ENCODE measurements at places on chromosomes 7 and 10.

DNA sequence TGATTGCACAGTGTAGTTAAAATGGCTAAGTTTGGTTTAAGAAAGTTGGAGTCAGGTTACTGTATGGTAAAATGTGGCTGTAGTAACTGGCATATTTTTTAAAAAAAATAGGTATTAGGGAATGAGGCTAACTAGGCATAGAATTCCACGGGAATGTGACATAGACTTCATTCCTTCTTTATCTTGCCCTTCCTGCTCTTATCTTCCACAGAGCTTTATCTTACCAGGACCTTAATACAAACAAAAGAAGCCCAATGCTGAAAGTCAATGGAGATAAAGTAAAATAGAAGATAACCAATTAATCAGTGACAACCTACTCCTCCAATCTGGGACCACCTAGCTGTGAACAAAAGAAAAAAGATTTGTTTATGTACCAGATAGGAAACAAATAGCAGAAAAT, 58.1 kb downstream of the TET1 start:
- DNase-seq = no peak

DNA sequence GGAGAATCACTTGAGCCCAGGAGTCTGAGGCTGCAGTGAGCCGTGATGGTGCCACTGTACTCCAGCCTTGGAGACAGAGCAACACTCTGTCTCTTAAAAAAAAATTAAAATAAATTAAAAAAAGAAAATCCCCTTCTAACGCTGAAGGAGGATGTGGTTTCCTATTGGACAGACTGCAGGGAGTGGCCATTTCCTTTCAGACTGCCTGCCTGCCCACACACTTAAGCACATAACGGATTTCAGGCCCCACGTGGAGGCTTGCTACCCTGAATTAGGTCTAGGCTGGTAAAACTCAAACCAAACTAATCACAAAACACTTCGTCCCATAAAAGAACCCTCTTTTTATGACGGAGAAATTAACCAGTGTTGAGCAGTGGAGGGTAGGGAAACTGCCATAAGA, 34.0 kb downstream of the GATA3 start:
- DNase-seq = no peak

GRCh38 chr7:32204361-32205018, 134.3 kb upstream of the PDE1C start:
- DNase-seq = no peak

DNA sequence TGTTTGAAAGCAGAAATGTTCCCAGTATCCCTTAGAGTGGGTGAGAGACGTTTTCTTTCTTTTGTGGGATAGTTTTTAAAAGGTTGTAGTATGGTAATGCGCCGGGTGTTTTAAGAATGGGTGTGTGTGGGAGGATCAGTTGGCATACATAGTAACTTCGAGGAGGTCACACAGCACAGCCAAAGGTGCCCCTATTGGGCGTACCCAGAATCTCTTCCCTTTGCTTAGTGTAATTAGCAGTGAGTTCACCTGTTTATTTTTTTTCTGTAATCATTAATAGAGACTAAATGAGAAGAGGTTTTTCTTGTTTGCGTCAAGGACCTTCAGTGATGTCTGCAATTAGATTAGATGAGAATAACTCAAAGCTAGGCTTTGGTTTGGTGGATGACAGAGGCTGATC, 1.5 kb downstream of the PLEKHA8 start:
- no peak for DNase-seq

DNA sequence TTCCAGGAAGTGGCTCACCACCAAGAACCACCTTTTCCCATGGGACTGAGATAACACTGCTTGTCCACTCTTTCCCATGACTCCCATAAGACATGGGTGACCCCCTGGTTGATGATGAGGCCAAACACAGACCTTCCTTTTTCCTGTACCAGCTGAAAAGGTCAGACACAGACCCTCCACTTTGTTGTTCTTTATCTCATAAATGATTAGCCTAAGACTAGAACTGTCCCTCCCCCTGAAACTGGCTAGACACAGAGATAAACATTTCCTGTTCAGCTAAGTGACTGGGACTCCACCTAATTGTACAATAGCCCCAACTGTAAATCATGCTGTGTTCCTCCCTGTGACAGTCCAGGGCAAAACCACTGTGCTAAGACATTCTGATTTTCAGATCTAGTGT, 8.2 kb upstream of the NRG3 start:
- DNase-seq = no peak

- peak; percentile 26 for DNase-seq
These were observed 86.7 kb upstream of the RET start for GRCh38 chr10:42990016-42990720.
